Activated naive CD4-positive, alpha-beta T cell treated with anti-CD3 and anti-CD28 coated beads, Interleukin-2, amount 50 U/mL, for 16 hours (primary cell): ENCODE measurements at places on chromosomes 4 and X.
A peak's percentile ranks its signal among the peaks of the same experiment; 100 is the strongest.

- no peak for DNase-seq
These were observed 19.8 kb upstream of the SORCS2 start for GRCh38 chr4:7172508-7172907.

DNA sequence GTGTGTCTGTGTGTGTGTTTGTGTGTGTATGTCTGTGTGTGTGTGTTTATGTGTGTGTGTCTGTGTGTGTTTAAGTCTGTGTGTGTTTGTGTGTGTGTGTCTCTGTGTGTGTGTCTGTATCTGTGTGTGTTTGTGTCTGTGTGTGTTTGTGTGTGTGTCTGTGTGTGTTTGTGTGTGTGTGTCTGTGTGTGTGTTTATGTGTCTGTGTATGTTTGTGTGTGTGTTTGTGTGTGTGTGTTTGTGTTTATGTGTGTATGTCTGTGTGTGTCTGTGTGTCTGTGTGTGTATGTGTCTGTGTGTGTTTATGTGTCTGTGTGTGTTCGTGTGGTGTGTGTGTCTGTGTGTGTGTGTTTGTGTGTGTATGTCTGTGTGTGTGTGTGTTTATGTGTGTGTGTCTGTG lies 11.4 kb downstream of the IL9R start:
- DNase-seq: no peak

GRCh38 chr4:172104539-172104938 lies 291.3 kb downstream of the GALNTL6 start:
- DNase-seq: no peak

DNA sequence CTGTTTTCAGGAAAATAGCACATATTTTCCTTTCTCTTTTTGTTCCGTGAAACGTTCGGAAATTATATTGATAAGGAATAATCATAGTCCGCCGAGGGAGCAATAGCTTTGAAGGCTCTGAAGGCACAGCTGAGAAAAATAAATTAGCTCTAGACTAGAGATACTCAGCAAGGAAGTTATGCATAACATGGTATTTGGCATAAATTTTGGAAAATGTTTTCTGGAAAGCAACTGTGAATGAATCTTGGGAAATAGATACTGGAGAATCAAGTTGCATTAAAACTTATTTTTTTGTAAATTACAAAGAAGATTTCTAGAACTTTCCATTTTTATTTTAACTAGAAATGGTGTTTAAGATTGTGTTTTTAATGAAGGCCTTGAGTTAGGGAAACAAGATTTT lies 92.4 kb downstream of the HPRT1 start:
- DNase-seq: no peak

DNA sequence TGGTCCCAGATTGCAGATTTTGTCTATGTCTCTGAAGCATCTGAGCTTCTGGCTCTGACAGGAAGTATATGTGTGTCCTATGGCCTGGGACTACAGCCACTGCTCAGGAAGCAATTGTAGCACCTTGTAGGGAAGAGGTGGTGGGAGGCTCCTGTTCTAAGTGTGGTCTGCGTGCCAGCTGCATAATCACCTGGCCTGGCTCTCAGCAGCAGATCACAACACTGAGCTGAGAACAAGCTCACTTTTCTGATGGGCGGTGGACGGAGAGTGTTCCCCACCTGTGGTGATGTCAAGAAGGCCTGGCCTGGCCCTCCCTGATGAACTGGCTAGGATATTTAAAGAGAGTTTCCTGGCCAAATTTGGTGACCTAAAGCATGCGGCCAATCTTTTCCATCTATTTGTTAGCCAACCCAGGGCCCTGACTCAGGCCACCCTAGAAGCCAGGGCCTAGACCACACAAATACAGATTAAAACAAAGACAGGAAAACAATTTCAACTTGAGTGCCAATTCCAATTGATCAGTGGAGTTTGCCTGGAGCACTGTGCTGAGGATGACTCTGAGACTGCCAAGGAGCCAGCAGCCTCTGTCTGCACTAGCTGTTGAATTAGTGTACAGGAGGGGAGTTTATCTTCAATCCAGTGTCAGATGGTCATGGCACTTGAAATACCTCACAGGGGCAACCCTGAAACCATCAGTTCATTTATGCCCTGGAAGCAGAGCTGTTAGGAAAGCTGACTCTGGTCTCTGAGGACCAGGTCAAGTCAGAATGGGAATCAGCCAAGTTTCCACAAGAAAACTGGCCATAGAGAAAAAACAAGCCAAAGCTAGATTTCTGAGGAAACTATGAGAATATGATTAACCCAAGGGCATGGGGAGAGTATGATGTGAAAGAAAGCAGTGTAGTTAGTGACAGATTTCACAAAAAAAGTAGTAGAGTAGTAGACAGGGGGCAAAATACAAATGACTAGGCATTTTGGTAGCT lies 47.4 kb downstream of the PRDM5 start:
- no peak for DNase-seq

- DNase-seq: peak; percentile 53
These were observed 49.2 kb downstream of the ENPP6 start for GRCh38 chr4:184168406-184169019.

GRCh38 chr4:146243141-146243882 lies 29.0 kb downstream of the REELD1 start:
- peak; percentile 62 for DNase-seq

- DNase-seq: no peak
These were observed 25.5 kb downstream of the CHST7 start for GRCh38 chrX:46599051-46599560.

GRCh38 chrX:45771560-45772340 lies 571.1 kb upstream of the DIPK2B start:
- DNase-seq: peak; percentile 37

GRCh38 chr4:89486042-89486441 lies 178.4 kb upstream of the GPRIN3 start:
- no peak for DNase-seq

GRCh38 chrX:80334583-80334982 lies 85.7 kb upstream of the TENT5D start:
- DNase-seq: no peak

DNA sequence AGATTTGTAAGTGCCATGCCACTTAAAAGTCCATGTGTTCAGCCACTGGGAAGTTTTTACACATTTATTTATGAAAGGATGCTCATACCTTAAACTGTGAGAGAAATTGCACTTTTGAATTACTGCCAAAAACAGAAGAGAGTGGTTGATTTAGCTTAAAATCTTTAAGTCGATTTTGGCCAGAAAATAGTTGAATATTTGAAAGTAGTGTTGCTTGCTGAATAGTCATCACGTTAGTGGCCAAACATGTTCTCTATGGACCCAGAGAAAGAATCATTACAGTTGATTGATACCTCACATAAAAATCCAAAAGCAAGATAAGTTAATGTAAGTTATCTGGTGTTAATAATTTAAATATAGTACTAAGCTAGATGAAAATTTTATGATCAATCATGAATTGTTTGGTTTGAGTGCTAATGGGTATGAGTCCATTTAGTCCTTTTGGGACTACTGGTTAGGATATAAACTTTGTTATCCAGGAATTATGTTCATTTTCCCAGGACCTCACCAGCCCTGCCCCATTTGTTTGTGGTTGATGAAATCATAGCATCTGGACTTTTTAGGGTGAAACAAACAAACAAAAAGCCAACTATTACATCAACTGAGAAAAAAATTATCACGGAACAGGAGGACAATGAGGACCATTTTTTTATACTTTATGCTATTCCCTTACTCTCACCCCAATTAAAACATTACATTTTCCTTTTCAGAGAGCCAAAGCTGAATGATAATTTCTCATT lies 6.3 kb downstream of the GIMD1 start:
- DNase-seq: no peak

DNA sequence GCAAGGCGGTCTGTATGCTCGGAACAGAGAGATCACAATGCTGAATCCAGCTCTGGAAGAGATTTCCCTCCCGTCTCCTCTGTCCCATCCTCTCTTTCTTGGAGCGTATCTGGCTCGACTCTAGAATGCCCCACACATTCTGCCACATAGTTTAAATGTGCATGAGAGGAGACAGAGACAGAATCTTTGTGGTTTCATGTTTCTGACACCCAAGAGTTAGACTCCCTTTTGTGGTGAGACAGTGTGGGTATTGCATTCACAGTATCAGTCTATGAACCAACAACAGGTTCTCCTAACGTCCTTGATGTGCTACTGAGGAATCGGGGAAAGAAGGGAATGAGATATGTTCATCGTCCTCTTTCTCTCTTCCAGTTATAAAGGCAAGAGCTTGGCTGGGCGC lies 25.3 kb downstream of the FAM47E start:
- no peak for DNase-seq

DNA sequence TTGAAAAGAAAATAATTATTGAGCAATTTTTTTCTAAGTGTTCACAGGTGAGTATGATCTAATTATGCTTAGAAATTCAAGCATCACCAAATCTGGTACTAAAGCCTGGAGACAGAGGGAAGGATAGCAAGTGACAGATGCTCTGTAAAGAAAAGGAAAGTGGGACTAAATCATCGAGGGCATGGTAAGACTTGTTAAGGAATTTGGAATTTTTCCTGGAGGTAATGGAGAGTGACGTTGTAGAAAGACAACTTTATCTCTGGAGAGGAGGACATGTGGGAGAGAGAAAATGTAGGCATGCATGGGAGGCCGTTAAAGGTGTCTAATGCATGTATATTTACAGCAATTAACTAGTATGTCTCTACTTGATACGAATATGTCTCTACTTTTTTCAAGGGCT lies 333.2 kb upstream of the ATOH1 start:
- DNase-seq: no peak

GRCh38 chrX:96140796-96141195 lies 543.8 kb upstream of the DIAPH2 start:
- DNase-seq: no peak

DNA sequence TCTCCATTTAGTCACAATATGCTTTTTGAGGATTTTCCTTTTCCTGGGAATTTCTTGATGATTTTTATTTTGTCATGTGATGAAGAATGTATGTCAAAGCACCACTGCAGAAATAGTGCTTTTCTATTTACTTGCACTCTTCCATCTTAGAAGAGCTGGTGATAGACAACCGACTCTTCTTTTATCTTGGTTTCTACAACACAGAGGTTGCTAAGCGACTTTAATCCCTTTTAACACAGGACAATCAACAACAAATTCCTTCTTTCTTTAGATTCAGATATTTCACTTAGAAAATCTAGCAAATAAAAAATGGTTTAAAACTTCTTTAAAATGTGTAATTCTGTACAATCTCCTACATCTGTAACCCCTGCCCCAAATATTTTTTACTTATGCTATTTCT lies 34.6 kb downstream of the TET2 start:
- DNase-seq: no peak

GRCh38 chr4:83771113-83771705 lies 235.3 kb downstream of the GPAT3 start:
- no peak for DNase-seq

GRCh38 chr4:58761563-58761962 lies 1651.4 kb upstream of the IGFBP7 start:
- DNase-seq: no peak

DNA sequence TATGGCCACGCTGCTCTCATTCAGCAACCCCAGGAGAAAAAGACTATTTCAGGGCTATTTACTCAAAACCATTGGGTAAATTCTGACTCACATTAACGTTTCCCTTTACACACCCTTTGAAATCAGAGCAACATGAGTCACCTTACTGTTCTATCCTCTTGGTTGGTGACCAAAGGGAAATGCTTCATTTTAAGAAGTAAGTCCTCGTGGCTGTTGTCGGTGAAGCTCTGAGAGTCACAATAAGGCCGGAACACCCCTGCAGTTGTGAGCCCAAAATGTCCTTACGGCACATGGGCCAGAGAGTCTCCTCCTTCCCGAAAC lies 56.3 kb upstream of the SPRY1 start:
- no peak for DNase-seq

GRCh38 chrX:115690511-115691216 lies 129.7 kb downstream of the PLS3 start:
- DNase-seq: peak; percentile 21

GRCh38 chr4:55396308-55397125 lies 760 bp downstream of the TMEM165 start:
- no peak for DNase-seq

DNA sequence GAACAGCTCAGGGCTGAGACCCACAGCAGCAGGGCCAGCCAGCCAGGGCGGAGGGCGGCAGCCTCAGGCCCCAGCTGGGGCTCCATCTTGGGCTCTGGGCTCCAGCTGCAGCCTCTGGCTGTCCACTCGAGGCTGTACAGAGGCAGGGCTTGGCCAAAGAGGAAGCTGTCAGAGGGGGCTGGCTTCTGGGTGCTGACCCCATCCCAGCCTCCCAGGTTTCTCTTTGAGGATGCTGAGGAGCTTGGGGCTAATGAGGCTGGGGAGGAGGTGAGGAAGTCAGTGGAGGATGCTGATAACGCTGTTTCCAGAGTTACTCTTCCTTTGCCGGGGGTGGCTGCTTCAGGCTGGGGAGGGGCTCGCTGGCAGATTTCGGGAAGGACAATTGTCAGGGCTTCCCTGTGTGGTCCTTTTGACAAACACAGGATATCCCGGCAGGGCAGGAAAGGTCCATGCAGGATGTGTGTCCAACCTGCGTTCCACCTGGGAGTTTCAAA lies at the start of gene DIPK2B:
DIPK2B (minus strand) TSS at position 136 of the 494 bp plus-strand sequence; CDS start at position 86, 50 bp downstream.
- no peak for DNase-seq

DNA sequence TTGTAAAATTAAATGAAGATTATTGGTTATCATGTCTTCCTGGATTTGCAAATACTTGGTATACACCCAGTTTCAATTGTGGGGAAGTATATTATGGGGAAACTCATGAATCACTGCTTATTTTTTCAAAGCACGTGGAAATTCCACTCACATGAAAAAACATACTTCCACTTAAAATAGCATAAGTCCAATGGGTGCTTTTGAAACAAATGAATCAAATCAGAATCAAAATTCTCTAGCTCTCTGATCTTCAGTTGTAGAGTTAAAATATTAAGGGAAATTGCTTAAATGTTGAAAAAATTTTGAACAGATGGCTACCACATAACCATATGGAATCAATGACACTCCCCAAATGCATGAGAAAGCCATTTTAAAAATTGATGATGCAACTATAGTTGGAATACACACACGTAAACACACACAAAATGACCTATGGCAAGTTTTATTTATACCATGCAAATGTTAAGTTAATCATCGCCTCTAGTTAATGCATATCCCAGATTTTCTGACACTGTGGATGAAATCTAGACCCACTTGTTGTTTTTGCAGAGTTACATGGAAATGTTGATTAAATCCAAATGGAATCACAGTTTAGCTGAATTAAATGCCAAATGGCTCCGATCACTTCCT lies 93.2 kb downstream of the ARSF start:
- DNase-seq: no peak

DNA sequence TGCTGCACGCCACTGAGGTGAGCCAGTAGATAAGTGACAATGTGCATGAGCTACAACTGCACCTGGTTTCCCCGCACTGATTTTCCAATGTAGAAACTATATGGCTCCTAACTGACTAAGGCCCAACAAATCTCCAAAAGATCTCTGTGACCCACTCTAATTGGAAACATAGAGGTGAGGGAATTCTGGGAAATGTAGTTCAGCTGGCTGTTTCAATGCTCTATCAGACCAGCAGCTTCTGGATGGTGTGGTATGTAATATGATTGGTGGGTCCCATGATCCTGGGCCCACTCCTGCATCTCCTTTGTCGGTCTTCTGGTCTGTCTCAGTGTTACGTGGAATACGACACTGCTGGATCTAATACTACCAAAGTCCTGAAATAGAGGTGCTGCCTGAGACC lies 18.6 kb downstream of the CCDC160 start:
- no peak for DNase-seq
